Fibroblast of lung (primary cell): ENCODE measurements at places on chromosomes 16 and 17.

- no peak for DNase-seq
Measured at GRCh38 chr16:51941412-51941811, 605.5 kb downstream of the TOX3 start.

DNA sequence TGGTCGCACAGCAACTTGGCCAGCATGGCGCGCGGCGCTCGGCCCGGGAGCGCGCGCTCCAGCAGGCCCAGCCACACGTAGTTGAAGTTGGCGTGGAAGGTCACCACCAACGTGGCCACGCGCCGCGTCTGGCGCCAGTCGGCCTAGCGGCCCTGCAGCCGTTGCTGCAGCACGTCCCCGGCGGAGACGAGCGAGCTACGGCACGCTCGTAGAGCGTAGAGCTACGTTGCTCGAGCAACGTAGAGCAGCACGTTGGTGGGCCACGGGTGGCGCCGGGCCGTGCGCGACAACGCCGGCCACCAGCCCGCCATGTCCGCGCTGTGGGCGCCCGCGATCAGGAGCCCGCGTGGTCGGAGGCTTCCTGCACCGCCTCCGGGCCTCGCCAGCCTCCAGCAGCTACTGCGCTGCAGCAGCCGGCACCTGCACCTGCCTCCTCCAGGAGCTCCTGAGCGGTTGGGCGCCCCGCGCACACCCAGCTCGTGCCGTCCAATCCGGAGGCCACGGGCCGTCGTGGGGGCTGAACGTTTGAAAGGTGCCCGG lies 13.4 kb upstream of the SULT1A1 start:
- peak; percentile 17 for DNase-seq

GRCh38 chr17:801660-802059 lies 19.5 kb downstream of the MRM3 start:
- DNase-seq, result peak; percentile 62

GRCh38 chr16:85829751-85830445 lies 30.4 kb downstream of the COX4I1 start:
- DNase-seq, result no peak

DNA sequence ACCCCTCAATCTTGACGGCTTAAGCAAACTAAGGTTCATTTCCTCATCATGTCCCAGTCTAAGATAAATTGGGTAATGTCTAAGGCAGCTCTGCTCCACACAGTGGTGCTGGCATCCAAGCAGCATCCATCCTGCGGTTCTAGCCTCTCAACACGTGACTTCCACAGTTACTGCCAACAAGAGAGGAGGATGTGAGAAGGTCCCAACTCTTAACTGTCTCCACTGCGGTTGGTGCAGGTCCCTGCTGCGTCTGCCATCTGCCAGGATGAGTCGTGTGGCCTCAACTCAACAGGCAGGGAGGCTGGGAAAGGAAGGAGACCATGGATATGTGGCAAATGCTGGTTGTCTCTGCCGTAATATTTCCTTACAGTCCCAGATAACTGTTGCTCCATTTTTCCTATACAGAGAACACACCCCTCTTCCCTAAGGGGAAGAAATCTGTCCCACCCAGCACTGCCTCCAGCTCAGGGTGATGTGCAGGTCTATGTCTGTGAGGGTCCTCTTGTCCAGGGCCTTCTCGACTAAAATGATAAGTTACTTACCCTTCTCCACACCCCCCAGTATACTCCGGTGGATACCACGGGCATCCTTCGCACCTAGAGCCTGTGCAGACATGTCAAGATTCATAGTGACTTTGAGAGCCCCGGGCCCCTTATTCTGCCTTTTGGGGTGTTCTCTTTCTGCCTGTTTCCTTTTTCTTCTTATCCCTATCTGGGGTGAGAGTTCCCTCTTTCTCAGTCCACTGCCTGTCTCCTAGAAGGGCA lies 64.7 kb downstream of the KCNJ18 start:
- DNase-seq, result no peak

DNA sequence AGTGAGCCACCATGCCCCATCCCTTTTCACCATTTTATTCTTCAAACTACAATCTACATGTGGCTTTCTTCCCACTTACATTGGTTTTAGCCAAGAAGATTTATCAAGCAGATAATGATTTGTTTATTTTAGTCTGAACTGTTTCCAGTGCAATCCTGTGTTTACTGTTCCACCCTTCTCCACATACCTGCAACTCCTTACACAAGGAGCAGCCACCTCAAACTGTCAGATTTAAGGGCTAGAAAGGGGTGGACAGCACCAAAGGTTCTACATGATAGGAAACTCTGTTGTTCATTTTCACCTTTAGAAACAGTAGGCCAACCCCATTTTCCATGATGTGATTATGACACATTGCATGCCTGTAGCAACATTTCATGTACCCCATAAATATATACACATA lies 1.9 kb downstream of the RUNDC1 start:
- DNase-seq, result no peak

GRCh38 chr16:82810077-82810476 lies 183.3 kb downstream of the CDH13 start:
- no peak for DNase-seq

DNA sequence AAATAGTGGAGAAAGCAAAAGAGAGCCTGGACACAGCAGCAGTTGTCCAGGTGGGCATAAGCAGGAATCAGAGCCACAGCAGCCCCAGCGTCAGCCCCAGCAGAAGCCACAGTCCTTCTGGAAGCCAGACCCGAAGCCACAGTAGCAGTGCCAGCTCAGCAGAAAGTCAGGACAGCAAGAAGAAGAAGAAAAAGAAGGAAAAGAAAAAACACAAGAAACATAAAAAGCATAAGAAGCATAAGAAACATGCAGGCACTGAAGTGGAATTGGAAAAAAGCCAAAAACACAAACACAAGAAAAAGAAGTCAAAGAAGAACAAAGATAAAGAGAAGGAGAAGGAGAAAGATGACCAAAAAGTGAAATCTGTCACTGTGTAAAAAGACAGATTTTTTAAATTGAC lies 32.7 kb downstream of the RBBP6 start:
- no peak for DNase-seq

DNA sequence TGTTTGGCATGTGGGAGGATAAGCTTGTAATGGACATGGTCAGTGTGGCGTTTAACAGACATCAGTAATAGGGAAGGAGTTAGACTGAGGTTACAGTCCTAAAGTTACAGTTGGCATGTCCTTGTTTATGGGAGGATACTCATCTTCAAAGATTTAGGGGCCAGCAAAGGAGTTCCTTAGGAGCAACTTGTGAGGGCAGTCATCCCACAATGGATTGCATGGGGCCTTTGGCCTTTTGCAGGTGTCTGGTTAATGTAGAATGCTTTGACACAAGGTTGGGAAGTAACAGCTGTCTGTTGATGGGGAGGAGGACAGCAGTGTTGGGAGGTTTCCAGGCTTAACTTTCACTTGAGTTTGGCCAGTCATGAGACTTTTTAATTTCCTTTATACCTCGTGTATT lies 2.2 kb downstream of the NUBP1 start:
- no peak for DNase-seq

DNA sequence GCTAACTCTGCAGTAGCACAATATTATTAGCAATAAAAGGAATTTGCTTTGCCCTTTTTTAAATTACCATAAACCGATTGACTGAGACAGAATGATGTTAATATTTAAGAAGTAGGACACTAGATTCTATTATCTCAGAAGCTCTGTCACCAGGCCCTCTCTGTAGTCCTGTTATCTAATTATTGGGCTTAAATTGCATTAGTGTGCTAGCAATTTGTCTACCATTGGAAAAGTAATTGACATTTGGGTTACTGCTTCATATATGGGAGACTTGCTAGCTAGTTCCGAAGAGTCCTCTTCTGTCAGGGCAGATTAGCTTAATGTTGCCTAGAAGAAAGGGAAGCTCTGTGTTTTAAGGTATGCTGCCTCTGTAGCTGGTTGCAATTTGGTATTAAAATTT lies 1107.3 kb upstream of the EEF2KMT start:
- DNase-seq, result no peak

DNA sequence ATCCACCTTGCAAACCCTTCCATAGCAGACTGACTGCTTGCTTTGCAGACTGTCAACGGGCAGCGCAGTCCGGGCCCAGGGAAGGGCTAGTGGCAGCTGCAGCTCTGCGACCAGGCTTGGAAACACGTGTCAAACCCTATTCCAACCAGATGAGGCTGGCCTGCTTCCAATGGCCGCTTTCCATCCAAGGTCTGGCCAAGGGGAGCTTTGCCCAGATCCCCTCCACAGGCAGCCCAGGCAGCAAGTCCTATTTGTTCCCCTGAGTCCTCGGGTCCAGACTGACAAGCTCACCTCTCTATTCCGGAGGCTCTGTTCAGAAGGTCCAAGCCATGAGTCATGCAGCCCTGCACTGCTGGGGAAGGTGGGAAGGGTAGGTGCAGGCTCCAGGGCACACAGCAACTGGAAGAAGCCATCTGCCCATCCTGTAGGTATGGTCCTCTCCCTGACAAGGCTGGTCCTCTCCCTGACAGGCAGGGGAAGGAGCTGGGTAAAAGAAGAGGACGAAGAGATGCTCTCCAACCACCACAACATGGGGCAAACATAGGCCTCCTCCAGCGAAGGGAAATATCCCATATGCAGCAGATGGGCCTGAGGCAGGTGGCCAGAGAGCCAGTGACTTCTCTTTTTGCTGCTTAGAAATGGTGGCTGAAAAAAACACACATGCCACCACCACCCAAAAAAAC lies 22.6 kb upstream of the AXIN2 start:
- DNase-seq, result no peak

DNA sequence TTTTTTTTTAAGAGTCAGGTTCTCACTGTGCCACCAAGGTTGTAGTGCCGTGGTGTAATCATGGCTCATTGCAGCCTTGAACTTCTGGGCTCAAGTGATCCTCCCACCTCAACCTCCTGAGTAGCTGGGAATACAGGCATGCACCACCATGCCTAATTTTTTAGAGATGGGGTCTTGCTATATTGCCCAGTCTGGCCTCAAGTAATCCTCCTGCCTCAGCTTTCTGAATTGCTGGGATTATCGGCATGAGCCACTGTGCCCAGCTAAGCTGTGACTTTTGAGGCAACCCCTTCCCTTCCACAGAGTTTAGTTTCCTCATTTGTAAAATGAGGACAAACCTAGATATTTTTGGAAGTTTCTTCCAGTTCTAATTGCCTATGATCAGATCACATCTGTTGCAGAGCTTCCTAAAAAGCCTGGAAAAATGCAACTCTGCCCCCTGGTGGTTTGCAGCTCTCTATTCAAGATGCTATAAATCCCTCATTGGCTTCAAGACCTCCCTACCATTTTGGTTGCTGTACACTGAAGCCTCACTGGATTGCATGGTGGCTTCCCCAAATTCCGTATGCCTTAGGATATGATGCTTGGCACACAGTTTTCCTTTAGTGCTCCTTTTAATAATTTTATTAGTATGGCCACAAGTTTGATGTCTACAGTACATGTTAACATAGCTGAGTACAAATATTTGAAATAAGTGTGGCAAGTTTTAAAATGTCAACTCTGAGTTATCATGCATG lies 19.3 kb downstream of the GDE1 start:
- DNase-seq, result peak; percentile 61

- no peak for DNase-seq
Measured at GRCh38 chr16:26441178-26441577, 625.5 kb upstream of the C16orf82 start.

DNA sequence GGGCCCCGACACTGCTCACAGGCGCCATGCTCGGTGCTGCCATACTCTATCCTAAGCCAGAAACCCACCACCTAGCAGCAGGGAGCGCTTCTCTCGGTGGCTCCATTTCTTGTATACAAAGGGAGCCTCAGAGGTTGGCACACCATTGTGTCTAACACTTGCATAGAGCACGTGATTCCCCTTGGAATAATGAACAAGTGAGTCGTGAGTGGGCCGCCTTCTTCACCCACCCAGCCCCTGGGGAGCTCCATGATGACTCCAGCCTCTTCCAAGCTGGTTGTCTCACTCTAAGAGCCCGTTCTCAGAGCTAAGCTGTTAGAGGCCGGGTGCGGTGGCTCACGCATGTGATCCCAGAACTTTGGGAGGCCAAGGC lies 82.3 kb upstream of the ZNF469 start:
- DNase-seq, result no peak

DNA sequence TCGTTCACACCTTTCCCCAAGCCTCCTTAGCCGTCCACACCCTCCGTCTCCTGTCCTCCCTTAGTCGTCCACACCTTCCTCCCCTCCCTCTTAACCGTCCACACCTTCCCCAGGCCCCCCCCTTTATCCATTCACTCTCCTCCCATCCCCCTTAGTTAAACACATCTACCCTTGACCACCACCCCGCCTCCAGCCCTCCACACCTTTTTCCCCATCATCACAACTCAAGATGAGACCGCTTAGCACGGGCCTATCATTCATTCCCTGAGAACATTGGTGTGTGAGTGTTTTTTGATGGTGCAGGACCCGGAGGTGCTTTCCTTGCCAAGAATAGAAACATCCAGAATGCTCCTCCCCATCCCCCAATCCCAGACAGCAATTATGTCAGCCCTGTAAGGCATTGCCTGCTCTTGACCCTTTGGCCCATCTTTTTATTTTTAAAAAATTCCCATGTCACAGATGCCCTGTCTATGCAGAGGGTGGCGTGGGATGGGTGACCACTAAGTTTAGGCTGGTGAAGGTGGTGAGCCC lies 1.4 kb downstream of the TENT4B start:
- no peak for DNase-seq

DNA sequence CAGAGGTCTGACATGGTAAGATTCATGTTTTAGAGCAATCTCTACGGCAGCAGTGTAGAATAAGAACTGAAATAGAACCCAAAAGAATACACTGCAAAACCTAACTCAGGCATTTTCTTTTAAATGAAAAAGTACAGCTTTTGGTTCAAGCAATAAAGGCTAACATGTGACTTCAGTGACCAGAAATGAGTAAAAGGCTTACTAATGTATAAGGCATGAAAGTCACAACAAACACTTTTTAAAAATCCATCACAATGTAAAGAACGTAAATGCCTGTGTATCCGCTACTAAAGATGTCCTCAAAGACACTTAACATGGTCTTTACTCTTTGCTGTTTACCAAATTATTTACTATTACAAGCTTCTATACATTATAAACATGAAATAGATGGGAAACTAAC lies 16.6 kb downstream of the KIAA0753 start:
- peak; percentile 35 for DNase-seq

GRCh38 chr17:8243827-8244226 lies 4.0 kb downstream of the CTC1 start:
- DNase-seq, result no peak

DNA sequence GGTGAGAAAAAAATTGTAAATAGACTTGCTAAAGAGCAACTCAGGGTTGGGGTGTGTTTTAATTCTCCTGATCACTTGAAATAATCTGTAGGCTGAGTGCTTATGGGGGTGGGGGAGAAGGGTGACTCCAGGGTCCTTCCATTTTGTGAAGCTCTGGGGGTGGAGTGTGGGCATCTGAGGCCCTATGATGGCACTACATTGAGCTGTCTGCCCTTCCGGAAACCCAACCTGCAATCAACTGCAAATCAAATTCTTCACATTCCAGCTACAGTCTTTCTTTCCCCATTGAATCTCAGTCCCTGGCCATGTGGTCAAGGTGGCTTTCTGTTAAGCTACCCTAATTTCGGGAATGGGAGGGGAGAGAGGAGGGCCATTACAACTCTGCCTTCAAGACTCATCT lies 6.0 kb upstream of the CDC6 start:
- no peak for DNase-seq
